Amniotic epithelial cell (primary cell): ENCODE measurements at places on chromosomes 5 and 9.

GRCh38 chr9:115925424-115925823 lies 228.2 kb upstream of the PAPPA start:
- DNase-seq: no peak

DNA sequence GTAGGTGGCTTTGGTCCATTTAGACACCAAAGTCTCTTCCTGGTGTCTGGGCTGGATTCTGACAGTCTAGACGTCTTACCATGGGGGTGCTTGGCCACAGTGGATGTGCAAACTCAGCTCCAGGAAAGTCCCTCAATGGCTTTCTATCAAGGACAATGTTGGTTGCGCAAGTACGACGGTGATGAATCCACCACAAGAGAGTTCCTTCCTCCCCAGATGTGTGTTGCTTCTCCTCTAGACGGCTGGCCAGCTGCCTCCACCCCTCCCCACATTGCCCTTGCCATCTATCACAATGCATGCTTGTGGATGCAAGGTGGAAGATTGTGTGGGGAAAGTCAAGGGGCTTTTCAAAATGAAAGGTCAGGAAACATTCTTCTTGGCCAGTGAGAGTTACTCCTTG lies 89.7 kb upstream of the IRX2 start:
- no peak for DNase-seq

DNA sequence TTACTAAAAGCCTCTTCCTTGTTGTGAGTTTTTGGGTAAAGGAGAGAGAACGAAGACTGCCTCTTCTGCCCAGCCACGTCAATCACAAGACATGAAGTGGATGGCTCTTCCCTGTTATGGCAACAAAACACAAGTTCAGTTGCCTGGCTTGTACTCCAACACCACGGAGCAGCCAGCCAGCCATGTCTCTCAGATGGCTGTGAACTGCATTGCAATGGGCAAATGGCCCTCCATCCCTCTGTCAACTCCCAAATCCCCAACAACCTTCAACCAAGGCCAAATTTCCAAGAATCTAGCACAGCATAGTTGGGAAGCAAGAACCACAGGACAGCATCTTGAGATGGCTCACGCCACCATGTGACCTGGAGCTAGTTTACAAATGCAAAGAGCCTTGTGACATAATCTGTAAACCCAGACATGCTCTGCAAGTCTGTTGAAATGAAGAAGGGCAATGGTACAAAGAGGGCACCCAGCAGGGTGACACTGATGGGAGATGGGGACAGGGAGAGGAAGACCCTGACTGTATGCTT lies 53.9 kb downstream of the ZNF366 start:
- DNase-seq: no peak

DNA sequence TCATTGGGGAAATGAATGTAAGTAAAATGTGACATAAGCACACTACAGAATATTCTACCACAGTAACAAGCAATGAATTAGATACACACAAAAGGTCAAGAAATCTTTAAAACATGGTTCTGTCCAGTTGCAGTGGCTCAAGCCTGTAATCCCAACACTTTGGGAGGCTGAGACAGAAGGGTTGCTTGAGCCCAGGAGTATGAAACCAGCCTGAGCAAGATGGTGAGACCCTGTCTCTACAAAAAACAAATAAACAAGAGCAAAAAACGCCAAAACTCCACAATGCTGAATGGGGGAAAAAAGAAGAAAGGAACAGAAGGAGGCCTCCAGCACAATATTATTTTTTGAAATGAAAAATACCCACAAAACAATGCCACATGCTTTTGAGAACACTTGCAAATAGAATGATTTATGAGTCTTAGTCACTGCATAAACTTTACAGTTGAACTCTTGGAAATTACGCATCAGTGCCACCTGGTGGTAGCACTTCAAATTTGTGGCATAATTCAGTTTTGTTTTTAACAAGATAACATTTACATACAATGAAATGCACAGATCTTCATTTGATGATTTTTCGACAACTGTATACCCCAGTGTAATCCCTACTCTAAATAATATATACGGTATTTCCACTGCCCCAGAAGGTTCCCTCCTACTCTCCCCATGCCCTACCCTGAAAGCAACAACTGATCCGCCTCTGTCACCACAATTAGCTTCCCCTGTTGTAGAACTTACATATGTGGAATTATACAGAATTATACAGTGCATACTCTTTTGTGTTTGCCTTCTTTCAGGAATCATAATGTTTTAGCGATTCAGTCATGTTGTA lies 14.4 kb upstream of the SPINK4 start:
- peak; percentile 80 for DNase-seq

DNA sequence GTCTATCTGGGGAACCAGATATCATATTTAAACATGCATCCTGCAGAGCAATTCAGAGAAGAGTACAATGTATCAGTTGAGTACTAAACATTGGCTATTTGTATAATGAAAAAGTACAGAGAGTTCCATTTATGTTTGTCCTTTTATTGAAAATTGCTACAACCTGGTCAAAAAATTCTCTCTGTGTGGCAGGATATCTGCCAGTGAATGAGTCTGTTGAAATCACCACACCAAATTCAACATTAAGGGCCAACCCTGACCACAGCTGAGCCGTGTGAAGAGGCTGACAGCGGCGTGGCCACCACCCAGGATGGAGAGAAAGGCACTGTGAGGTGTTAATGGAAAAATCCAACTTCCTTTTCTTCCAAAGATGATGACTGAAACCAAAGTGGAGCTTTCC lies 422.7 kb upstream of the PIK3R1 start:
- DNase-seq: no peak

DNA sequence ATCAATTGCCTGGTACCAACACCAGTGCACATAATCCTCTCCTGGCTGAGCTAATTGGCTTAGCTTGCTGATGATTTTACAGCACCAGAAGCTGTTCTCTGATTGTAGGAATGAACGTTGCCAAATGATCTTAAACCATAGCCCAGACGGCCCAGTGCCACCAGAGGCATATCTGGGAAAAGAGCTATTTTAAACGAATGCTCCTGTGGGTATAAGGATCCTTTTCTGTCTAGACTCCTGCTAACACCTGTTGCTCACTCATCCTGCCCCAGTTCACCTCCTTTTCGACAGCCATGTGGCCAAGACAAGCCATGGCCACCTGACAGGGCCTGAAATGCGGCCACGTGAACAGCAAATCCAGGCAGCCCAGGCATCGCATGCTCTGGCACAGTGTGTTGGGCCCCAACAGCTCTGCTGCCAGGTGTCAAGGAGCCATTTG lies 289.9 kb upstream of the SLC30A5 start:
- DNase-seq: no peak

GRCh38 chr5:131976414-131977211 lies 31.1 kb upstream of the MEIKIN start:
- DNase-seq: no peak

DNA sequence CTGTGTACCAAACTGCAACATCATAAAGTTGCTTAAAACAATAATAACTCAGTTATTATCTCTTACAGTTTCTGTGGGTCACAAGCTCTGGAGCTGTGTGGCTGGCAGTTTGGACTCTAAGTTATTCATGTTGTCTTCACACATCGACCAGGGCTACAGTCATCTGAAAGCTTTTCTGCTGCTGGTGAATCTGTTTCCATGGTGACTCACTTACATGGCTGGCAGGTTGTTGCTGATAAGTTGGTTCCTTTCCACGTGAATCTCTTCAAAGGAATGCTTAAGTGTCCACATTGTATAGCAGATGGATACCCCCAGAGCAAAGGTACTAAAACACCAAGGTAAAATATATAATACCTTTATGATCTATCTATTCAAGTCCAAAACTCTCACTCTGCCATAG lies 44.8 kb upstream of the CYLC2 start:
- DNase-seq: peak; percentile 1

- DNase-seq: no peak
Observed at GRCh38 chr5:10289353-10289752, 18.3 kb downstream of the CMBL start.

GRCh38 chr5:31273631-31274378 lies 80.3 kb downstream of the CDH6 start:
- DNase-seq: no peak

DNA sequence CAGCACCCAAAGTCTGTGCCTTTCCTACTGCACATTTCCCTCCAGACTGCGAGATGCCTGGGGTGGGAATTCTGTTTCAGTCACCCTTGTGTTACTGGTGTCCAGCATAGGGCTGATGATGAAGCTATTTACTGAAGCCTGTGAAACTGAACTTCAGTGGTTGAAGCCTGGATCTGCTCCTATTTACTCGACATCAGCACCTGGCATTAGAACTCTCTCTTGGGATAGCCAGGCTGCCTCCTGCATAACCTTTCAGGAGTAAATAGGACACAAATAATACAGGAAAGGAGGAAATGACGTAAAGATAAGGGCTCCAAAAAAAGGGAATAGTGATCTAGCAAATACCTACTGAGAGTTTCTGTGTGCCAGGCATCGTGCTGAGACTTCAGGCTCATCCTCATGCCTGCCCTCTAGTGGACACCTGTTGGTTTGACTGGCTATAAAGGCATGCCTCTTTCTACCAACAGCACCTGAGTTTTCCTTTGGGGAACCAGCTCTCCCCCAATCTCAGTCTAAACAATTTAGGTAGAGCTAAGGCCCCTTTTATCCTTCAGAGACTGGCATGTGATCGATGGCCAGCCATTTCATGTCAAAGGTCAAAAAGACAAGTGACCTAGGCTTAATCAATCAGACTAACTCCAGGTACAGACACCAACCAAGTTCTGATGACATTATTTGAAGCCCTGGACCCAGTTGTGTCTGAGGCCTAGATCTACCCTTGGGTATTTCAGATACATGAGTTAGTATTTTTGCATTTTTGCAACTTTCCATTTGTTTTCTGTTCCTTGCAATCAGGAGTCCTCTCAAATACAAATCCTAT lies 192.1 kb upstream of the TRIM32 start:
- no peak for DNase-seq

DNA sequence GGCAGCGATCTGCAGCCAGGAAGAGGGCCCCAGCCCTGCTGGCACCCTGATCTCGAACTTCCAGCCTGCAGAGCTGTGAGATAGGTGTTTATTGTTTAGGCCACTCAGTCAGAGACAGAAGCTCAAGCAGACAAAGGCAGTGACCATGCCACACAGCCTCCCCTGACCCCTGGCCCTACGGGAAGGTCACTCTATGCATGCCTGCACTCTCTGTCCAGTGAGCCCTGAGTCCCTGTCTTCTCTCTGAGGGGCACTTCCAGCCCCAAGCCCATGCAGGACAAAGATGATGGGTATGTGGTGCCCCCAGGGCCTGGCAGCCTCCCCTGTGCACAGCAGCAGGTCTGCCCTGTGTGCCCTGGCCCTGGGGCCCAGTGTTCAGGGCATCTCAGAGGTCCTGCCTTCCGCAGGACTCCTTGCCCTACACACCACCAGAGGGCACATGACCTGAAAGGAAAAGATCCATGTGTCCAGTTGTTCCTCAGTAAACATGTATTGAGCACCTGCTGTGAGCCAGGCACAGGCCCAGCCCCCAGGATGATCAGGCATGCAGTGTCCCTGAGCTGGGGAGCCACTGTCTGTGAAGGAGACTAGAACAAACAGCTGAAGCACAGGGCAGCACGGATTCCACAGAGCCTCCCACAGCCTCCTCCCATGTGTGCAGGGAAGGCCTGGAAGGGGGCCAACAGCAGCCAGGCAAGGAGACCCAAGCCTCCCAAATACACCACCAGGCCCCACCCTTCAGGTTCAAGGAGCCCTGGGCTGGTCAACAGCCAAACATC lies 109.3 kb downstream of the ATPSCKMT start:
- DNase-seq: peak; percentile 6

GRCh38 chr9:21434202-21435014 lies 5.8 kb upstream of the IFNA1 start:
- DNase-seq: peak; percentile 58

GRCh38 chr5:43137326-43137725 lies 16.6 kb downstream of the ZNF131 start:
- DNase-seq: no peak

- DNase-seq: no peak
Observed at GRCh38 chr5:177386542-177386941, 2.3 kb downstream of the SLC34A1 start.

GRCh38 chr5:1483856-1484729 lies 38.9 kb upstream of the SLC6A3 start:
- no peak for DNase-seq

DNA sequence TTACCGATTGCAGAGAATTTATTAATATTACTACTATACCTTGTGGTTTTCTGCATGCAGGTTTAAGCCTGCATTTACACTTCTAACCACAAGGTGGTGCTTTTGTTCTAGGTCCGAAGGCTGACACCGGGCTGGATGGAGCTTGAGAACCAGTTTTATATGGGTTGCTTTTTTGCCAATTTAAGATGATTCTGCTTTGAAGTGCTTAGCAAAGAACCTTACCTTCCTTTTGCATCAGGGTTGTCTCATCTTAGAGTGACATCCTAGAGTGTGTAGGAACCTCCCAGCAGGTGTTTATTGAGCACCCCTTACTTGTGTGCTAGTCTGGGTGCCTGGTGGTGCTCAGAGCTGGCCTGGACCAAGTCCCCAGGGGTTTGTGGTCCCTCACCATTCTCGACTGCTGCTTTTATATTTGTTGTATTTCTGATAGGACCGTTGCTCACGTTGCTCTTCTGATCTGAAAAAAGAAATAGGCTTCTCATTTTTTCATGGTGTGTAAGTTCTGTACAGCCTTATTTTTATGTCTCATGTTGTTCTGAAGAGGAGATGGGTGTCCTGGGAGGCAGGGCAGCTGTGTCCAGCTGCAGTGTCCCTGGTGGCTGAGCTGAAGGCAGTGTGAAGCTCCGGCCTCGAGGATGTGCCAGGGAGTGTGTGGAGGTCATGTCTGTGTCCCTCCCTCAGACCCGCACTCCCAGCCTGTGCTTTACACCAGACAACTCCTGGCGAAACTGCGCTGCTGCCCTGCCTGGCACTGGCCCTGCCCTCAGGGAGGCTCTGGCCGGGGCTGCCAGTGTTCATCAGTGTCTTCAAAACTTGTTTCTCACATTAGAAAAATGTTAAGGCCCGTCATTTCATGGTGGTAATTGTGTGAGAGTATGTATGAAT lies 54.3 kb downstream of the EHMT1 start:
- DNase-seq: peak; percentile 71

DNA sequence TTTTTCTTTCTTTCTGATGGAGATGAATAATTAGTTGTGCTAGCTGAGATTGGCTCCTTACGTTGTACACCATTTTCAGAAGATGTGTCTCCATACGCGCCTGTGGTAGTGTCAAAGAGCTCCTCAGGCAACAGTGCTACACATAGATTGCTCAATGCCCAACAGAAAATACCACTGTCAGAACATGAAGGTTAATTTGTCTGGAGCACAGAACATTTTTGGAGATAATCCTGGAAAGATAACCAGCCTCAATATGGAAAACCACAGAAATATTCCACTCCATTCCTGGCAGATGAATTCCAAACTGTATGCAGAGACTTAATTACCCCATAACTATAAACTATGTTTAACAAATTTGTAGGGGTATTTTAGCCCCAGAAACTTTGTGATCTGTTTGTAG lies 233.6 kb downstream of the MARCHF11 start:
- peak; percentile 94 for DNase-seq

GRCh38 chr9:119802621-119803020 lies 433.4 kb upstream of the BRINP1 start:
- no peak for DNase-seq

- DNase-seq: no peak
Observed at GRCh38 chr9:22175972-22176545, 167.0 kb upstream of the CDKN2B start.

GRCh38 chr9:135085830-135086546 lies 1.5 kb upstream of the OLFM1 start:
- DNase-seq: peak; percentile 44
